Fibroblast of the aortic adventitia (primary cell): ENCODE measurements at places on chromosomes 5 and 9.
A peak's percentile ranks its signal among the peaks of the same experiment; 100 is the strongest.

GRCh38 chr5:76859591-76860247 is 9.9 kb downstream of the S100Z start:
- DNase-seq = peak; percentile 27

DNA sequence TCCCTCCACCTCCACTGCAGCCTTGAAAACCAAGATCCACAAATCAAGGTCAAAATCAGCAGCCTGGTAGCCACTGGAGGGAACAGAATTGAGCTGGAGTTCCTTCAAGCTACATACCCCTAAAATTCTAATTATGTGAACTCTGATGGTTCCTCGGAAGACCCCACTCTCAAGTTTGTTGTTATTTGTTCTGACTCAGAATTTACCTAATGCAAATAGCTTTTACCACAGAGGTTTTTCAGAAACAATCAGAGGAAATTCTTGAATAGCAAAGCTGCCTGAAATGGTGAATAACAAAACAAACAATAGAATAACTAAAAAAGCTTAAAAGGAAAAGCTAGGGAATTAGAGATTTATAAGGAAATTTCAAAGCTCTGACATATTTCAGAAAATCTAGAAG is 220.0 kb downstream of the CDH18 start:
- peak; percentile 2 for DNase-seq

- DNase-seq = peak; percentile 44
These were observed 31.4 kb upstream of the SELENOP start for GRCh38 chr5:42842921-42843641.

- DNase-seq = no peak
These were observed 11.3 kb downstream of the AHRR start for GRCh38 chr5:332843-333242.

DNA sequence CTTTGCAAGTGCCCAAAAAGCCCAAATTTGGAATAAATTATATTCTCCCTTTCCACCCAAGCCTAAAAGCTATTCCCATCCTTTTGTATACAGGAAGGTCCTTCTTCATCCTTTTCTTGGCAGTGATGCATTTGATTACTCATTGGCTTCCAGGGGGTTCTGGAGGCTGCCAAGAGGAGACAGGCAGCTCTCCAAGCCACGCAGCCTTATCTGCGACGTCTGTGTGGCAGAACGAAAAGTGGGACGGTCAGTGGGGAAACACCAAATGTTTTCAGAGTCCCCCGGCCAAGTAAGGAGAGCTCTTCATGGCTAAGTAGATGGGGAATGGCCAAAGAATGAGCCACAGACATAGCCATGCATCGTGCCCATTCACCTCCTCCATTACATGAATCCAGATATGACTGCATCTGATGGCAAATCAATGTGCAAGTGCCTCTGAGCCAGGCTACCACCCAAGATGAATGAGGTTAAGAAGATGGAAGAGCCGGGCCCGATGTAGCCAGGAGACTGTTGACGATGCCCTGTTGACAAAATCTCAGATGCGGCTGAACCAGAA is 12.1 kb downstream of the ADAM19 start:
- DNase-seq = peak; percentile 98

DNA sequence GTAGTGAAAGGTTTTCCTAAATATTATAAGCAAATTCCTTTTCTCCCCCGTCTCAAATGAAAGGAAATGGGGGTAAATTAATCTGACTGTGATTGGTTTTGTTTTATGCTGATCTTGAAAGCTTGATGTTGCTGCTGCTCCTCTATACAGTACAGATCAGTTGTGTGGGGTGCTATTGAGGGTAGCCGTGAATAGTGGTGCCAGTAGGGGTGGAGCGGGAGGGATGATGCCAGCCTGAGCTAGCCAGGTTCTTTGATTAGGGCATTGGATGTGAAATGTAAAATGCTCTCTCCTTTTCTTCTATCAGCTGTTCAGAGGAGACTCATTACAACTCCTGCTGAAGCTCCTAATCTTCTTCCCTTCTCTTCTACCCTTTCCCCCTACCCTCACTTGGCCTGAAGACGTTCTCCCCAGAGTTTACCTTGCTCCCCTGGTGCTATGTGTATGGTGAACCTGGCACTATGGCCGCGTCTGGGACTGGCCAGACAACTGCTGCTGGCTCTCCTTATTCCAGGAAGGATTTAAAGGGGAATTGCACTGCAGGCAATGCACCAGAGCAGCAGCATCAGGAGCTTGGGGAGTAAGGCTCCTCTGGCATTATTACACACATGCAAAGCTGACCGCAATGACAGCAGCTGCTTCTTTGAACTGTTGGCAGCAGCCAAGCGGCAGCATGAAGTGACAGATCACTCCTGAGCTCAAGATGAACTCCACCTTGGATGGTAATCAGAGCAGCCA is 566 bp downstream of the GPR21 start:
- DNase-seq = no peak

DNA sequence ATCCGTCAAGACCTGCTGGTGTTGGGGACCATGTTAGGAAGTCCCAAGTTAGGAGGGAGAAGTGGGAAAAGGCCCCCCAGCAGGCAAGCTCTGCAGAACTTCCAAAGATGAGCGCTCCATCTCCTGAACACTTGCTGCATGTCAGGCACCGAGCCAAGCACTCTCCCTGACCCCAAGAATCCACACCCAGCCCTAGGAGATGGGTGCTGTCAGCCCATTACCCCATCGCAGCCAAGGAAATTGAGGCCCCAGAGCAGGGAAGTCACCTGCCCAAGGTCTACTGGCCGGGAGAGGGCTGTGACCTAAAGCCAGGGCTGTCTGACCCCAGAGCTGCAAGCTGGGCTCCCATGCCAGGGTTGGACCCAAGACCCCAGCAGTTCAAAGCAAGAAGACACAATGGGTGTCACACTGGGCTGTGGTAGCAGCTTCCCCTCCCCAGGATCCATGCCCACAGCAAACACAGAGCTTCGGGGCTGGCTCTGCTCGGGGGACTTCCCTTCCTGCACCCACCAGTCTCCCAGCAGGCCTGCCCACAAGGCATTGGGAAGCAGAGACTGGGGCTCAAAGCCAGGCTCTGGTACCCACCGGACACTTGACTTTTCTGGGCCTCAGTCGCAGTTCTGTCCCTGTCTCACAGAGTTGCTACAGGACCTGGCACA is 13.5 kb downstream of the EEIG1 start:
- DNase-seq = no peak

- peak; percentile 80 for DNase-seq
These were observed 89.2 kb upstream of the CAST start for GRCh38 chr5:96572864-96573512.

DNA sequence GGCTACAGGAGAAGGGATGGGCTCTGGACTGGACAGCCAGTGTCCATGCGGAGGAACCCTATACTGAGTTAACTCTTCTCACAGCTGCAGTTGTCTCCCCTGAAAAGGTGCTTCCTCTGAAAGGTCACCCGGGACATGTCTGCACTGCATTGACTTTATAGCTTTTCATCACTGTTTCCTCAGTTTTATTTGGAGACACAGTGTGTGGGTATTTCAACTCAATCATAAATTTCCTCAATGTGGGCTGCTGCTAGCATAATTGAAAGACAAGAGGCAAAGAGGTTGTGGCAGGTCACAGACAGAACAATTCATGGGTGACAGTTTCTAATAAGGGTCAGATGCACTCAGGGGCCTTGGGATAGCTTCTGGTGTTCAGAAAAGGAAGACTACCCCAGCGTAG is 336.8 kb downstream of the KDM4C start:
- DNase-seq = no peak

DNA sequence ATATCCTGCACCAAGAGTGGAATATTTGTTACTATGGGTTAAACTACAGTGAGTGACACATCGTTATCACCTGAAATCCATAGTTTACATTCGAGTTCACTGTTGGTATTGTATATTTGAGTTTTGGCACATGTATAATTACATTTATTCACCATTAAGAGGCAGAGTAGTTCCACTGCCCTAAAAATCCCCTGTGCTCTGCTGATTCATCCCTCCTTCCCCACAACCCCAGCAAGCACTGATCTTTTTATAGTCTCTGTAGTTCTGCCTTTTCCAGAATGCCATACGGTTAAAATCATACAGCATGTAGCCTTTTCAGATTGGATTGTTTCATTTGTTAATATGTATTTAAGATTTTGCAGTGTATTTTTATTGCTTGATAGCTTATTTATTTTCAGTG is 495.2 kb downstream of the DIRAS2 start:
- no peak for DNase-seq

- DNase-seq = no peak
These were observed 168.2 kb downstream of the CD180 start for GRCh38 chr5:67028371-67028770.

DNA sequence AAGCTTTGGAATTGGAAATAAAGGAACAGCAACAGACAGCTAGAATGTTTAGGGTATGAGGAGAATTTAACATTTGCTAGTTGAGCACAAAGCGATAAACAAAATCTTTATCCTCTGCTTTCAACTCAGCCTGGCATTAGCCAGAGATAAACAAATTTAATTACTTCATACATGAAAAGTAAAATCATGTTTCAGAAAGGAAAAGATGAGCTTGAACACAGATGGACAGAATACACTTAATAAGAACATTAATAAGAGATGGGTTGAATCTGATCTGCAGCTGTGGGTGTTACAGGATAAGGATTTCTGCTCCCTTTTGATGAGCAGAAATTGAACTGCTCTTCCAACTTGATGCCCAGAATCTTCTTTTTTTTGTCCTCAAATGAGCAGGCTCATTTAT is 275.2 kb downstream of the CSNK1G3 start:
- no peak for DNase-seq
